ENCODE measurements at places on chromosomes 16 and 17.

DNA sequence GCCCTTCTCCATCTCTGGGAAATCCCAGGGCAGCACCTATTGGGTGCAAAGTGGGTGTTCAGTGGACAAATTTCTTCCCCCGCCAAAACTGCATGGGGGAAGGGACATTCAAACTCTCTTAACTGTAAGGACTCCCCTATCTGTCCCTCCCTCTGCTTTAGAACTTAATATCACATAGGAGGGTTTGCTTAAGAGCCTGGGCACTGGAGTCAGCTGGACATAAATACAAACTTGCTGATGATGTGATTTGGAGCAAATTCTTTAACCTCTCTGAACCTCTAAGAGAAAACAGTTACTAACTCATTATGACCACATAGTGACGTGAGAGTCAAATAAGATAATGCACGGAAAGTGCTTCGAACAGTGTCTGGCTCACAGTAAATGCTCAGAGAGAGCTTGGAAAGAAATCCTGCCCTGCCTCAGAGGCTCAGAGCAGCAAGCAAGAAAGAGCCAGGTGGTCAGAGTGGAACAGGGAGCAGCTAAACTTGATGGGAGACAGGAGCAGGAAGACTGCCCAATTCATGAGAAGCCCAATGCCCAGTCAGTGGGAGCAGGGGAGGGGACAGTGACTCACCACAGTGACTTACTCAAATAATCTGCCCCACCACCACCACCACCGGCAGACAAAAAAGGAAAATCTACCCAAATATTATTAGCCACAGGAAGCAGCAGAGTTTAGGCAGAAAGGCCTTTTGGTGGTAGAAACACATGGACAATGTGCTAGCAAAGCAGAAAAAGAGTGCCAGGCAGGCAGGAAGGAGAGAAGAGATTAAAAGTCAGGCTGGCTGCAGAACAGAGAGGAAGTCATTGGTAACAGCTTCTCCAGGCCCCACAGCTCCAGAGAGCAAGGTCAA is 23.9 kb upstream of the CCL1 start:
- DNase-seq: peak; percentile 34

DNA sequence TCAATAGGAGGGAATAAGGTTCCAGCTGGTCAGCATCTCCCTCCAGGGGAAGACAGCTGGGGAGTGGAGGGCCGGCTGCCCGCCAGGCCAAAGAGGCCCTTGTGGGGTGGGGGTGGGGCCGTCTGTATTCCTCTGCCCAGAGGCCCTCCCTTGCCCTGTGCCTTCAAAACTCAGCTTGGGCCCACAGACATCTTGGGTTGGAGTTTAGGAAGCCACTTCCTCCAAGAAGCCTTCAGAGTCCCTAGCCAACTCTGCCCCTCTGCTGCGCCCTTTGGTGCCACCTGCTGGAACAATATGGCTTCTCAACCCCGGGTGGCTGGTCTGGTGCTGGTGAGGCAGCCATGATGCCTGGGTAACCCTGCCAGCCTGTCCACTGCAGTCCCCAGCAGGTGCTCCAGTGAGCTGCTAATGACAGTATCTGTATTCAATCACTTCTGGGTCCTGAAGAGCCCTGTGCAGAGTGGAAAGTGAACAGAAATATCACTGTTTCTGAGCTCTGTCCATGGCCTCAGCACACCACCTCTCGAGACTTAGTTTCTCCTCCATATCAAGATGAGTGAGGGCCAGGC is 16.7 kb downstream of the HSD11B2 start:
- no peak for DNase-seq

- DNase-seq: no peak
Observed at GRCh38 chr16:81599034-81599744, 154.6 kb downstream of the CMIP start.

DNA sequence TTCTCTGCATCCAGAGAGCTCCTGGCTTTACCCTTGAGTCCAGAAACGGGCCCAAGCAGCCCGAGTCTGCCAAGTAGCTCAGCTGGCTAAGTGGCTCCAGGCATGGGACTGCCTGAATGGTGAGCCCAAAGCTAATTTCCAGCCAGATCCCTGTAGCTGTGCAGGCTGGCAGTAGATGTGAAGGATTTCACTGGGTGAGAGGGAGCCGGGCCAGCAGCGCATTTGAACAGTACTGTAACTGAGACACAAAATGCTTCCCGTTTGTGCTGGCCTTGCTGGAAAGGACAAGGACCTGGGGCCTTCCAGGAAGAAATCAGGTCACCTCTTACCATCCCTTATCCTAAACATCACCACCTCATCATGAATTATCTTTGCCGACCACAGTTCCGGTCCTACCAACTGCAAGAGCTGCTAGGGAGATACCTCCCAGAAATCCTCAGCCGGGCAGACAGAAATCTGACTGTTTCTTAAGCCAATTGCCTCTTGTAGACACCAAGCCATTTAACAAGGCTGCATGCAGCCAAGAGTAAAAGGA is 3.7 kb downstream of the TIMP2 start:
- DNase-seq: no peak

- no peak for DNase-seq
Observed at GRCh38 chr17:40912486-40913210, 24.8 kb downstream of the KRT23 start.

GRCh38 chr17:66283971-66284370 is 18.4 kb upstream of the PRKCA start:
- no peak for DNase-seq

DNA sequence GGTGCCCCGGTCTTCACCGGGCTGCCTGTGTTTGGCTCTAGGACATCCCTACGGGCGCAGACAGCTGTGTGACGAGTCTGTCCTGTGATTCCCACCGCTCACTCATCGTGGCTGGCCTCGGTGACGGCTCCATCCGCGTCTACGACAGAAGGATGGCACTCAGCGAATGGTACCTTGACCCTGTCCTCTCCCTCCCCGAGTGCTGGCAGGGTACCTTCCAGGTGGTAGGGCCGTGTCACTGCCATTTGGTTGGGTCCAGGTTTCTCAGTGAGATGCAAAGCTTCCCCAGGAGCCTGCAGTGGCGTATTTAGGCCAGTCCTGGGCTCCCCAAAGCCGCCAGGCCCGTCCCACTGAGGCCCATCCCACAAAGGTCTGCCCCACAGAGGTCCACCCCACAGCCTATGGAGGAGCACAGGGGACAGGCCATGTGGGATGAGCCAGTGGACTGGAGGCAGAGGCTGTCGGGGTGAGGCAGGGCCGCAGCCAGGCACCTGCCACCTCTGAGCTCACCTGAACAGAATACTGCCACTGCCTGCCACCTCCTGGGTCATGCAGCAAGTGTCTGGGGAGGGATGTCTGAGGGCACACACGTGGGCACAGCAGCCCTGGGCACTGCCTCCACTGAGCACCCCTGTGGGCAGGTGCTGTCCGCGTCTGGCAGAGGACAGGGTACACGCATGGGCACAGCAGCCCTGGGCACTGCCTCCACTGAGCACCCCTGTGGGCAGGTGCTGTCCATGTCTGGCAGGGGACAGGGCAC is 31.4 kb upstream of the CHMP6 start:
- DNase-seq: no peak

GRCh38 chr16:57335366-57335765 is 23.2 kb upstream of the CCL22 start:
- no peak for DNase-seq

DNA sequence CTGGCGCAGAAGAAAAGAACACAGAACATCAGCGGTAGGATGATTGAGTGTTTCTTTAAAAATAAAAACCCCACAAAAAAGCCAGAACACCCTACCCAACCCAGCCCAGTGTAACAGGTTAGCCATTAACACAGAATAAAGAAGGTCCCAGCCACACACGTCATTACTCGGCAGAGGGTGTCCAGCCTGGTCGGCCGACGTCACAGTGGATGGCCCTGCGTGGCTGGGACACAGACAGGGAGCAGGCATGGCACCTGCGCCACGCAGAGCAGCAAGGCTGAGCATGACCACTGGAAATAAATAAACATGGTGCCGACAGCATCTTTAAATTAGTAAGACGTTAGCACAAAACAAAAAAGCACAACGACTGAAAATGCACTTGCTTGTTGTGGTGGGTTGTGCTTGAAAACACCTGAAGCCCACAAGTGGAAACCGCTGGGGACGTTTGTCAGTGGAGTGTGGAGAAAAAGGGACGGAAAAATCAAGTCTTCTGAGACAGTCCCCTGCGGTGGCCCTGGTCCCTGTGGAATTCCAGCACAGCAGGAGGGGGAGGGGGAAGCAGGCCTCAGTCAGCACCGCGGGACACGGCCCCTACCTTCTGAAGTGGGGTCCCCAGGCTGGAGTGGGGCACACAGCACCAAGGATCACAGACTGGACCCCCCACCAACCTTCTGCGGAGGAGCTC is 39.2 kb downstream of the SLC7A5 start:
- DNase-seq: no peak

DNA sequence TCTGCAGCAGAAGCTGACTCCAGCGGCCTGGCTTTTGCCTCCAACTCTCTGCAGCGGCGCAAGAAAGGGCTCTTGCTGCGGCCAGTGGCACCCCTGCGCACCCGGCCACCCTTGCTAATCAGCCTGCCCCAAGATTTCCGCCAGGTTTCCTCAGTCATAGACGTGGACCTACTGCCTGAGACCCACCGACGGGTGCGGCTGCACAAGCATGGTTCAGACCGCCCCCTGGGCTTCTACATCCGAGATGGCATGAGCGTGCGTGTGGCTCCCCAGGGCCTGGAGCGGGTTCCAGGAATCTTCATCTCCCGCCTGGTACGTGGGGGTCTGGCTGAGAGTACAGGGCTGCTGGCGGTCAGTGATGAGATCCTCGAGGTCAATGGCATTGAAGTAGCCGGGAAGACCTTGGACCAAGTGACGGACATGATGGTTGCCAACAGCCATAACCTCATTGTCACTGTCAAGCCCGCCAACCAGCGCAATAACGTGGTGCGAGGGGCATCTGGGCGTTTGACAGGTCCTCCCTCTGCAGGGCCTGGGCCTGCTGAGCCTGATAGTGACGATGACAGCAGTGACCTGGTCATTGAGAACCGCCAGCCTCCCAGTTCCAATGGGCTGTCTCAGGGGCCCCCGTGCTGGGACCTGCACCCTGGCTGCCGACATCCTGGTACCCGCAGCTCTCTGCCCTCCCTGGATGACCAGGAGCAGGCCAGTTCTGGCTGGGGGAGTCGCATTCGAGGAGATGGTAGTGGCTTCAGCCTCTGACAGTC is 1.3 kb downstream of the PARD6A start:
- DNase-seq: no peak

GRCh38 chr16:28923652-28924398 is 1.2 kb downstream of the RABEP2 start:
- DNase-seq: no peak

DNA sequence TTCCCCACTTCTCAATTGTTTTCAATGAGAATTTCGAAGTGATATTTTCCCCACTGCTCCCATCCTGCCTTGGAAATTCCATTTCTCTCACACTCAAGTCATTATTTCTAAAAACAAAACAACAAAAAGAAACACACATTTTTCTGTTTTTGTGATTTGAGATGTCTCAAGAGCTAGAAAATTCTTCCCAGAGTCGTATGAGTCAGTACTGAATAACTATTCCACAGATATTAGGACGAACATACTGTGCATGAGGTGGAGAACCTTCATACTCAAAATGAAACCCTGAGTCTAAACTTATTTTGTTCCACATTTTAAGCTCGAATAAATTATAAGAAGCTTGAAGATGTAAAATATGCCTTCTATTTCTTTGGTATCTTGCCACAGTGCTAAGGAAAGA is 204.6 kb downstream of the SLC39A11 start:
- no peak for DNase-seq

GRCh38 chr16:68884401-68884800 is 41.1 kb downstream of the TANGO6 start:
- DNase-seq: no peak

DNA sequence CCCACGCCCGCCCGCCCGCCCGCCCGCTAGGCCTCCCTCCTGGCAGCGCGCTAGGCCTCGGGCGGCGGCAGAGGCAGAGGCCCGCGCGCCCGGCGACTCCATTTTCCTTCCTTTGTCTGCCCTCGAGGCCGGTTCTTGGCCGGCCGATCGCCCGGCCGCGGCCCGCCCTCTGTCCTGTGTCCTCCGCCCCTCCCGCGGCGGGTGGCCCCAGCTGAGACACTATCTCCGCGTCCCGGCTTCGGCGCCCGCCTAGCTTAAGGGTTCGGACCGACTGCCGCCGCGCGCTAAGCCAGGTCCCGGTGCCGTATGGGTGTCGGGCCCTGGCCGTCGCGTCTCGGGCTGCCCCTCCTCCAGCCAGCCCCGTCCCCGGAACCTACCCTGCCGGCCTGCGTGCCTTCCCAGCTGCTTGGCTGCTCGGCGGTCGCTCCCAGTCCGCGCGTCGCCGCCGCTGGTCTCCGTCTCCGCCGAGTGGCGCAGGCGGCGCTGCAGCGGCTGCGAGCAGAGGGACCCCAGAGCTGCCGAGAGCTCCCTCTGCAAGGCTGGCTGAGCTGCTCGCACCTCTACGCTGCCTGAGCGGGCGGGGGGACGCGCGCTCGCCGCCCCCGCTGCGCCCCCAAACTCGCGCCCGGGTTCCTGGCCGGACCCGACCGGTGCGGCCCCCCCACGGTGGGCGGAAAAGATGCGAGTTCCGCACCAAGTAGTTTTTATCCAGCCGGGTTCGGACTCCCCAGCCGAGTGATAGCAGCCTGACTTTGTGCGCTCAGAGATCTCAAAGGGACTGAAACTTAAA is 787 bp downstream of the CTCF start:
- DNase-seq: peak; percentile 83

GRCh38 chr17:42276609-42277341 is 584 bp upstream of the STAT5B start:
- peak; percentile 82 for DNase-seq

DNA sequence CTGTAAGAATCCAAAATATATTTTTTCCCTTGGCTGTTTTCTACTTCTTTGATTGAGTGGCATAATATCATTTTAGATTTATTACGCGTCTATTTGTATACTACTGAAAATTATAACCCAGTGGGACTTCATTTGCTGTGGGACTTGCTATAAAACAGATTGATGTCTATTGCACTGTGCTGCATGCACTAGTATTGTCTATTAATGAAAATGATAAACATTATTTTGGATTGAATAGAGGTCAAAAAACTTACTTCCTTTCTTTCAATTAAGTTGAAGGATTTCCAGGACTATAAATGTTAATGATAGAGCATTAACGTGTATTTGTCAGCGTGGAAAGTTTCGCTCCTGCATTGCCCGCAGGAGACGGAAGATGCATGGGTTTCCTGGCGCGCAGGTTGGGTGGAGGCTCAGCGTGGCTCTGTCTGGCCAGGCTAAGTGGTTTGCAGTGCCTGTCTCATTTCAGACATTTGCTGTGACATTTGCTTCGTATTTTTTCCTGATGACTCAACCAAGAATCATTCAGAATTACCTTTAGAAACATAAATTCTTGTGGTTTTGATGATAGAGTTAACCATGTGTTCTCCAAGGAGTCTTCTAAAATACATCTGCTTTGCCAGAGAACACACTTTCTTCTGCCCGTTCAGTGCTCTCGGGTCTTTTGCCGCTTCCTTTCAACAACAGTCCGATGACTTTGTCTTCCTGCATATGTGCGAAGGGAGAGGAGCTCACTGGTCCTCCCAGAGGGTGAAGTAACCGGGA is 216.7 kb downstream of the RPTOR start:
- DNase-seq: peak; percentile 32

All from ecto neural progenitor cell (in vitro differentiated cells).